ENCODE measurements at places on chromosomes 7 and 10.

DNA sequence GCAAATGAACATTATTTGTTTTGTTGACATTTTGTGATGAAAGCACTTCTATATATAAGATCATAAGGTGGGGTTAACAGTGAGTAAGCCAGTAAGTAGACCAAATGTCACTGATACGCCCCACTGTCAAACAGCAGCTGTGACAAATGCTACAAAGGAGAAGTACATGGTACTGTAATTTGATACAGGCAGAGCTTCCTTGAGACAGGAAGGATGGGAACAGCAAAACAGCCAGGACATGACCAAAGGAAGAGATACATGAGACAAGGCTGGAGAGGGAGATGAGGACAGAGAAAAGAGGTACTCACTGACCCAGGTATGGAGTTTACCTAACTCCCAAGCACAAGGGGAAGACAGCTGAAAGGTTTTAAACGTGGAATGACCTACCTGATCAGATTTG, 127.0 kb downstream of the SRPK2 start:
- no peak for DNase-seq

- DNase-seq: no peak
These were observed 636.2 kb upstream of the LRRN3 start for GRCh38 chr7:110454713-110455112.

- no peak for DNase-seq
These were observed 16.8 kb upstream of the RAMP3 start for GRCh38 chr7:45140827-45141226.

- DNase-seq: no peak
These were observed 14.5 kb upstream of the ZNF777 start for GRCh38 chr7:149475121-149476045.

- DNase-seq: no peak
These were observed 499.3 kb upstream of the FOXK1 start for GRCh38 chr7:4182605-4183300.

GRCh38 chr10:31036209-31036608, 4.5 kb upstream of the ZNF438 start:
- DNase-seq: no peak

- DNase-seq: no peak
These were observed 7.4 kb downstream of the APBB1IP start for GRCh38 chr10:26445411-26446031.

- no peak for DNase-seq
These were observed 3.9 kb downstream of the BBIP1 start for GRCh38 chr10:110915035-110915434.

Data from stimulated activated CD4-positive, alpha-beta T cell treated with anti-CD3 and anti-CD28 coated beads, Interleukin-15, amount 100 ng/mL, for 1 hour (primary cell).